ENCODE measurements at places on chromosomes 1 and 21.
A peak's percentile ranks its signal among the peaks of the same experiment; 100 is the strongest.

DNA sequence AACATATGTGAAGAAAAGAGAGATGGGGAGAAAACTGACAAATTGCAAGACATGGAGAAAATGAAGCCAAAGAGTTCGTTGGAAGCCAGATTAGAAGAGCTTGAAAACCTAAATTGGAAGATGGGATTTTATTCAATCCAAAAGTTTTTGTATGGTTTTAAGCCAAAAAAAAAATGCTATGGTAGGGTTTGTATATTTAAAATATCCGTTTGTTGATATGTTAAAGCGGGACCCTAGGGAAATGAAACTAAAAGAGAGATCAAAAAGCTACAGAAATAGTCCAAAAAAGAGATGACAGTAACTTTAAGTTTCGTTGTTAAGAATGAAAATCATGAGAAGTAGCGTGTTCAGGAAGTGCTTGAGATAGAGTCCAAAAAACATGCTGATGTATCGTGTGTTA is 617.7 kb upstream of the ADGRL2 start:
- no peak for DNase-seq

GRCh38 chr1:201702936-201703335 is 126.0 kb upstream of the IPO9 start:
- DNase-seq = peak; percentile 95

- no peak for DNase-seq
Measured at GRCh38 chr1:31548534-31548906, 27.8 kb upstream of the TINAGL1 start.

DNA sequence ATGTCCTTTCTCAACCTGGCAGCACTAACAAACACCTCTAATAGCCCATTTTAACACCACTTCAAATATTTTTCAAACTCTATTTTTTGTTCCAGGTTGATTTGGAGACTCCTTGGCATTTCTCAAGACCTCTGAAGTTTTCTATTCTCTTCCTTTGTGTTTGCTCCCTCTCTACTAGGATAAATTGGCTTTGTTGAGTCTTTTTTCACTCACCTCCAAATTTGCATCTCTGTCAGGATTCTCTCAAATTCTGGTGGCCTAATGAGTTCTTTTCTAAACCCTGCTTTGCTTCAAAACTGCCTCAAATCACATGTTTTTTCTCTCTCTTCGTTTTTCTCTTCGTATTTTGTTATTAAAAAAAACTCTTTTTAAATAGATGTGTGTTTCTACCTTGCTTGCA is 582.2 kb upstream of the ADGRL4 start:
- no peak for DNase-seq

GRCh38 chr21:15875286-15875685 is 145.5 kb downstream of the USP25 start:
- no peak for DNase-seq

DNA sequence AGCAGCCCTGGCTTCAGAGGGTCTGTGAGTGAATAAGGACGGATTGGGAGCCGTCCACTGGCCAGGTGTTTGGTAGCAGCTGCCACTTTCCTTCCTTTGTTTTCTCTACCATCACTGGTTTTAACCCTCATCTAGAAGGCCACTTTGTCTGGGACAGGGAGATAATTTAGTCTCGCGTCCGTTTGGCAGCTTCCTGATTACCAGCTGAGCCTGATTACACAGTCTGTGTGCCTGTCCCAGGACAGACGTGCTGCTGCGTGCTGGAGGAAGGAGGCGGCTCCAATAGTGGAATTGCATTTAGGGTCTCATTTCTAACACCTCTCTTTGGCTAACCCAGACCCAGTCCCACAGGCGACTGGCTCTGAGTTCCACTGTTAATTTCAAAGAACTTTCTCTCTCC is 24.6 kb upstream of the CASQ2 start:
- no peak for DNase-seq

DNA sequence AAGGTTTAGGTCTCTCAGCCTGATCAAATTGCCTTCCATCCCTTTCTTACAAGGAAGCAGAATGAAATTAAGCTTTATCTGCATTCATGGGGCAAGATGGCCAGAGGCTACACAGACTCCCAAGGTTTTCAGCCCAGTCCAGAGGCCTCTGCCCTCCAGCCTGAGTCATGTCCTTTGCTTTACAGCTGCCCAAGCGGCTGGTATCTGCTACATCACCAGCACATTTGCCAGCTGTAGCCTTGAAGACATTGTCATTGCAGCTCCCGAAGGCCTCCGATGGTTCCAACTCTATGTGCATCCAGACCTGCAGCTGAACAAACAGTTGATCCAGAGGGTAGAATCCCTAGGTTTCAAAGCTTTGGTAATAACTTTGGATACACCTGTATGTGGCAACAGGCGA is 16.0 kb downstream of the HAO2 start:
- no peak for DNase-seq

DNA sequence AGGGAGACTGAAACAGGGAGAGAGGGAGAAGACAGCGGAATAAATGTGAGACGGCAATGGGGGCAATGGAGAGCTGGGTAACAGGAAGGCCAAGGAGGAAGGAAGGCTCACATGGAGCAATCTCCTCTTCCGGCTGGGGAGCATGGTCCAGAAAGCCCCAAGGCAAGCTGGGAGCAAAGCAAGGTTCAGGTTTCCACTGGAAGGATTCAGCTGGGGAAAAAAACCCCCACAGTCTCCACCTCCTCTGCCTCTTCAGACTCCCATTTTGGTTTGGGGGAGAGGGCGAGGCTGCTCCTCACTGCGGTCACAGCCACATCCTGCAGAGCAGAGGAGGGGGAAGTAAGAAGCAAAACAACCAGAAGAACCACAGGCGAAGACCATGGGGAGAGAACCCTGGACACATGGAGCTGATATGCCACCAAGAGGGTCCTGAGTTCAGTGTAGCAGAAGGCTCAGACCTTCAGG is 650 bp downstream of the TNFAIP8L2 start:
- DNase-seq = no peak

Data from NCI-H524 treated with DMSO at 0.1 percent for 48 hours (cell line).